ENCODE measurements at places on chromosomes 2 and 18.

DNA sequence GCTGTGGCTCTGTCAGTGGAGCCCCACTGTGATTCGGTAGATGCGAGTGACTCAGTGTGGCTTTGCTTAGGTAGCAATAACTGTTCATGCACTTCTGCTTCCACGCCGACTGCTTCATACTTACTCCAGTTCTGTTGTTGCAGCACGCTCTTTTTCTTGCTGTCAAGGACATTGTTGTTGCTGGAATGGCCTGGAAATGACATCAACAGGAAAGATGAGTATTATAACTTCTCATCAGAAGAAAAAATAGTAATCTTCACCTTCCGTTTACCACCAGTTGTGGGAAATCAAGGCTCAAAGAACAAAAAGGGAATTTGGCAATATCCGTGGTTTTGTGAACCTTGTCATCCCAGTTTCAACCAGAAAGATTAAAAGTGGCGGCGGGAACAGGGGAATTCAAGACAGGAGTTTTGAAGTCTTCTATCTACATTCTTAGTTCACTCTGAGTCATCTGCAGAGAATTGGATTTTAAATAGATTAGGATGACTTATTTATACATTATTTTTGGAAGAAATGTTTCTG lies 8.3 kb downstream of the TM4SF20 start:
- no peak for DNase-seq

GRCh38 chr2:61478086-61478485 lies 7.2 kb upstream of the USP34 start:
- no peak for DNase-seq

DNA sequence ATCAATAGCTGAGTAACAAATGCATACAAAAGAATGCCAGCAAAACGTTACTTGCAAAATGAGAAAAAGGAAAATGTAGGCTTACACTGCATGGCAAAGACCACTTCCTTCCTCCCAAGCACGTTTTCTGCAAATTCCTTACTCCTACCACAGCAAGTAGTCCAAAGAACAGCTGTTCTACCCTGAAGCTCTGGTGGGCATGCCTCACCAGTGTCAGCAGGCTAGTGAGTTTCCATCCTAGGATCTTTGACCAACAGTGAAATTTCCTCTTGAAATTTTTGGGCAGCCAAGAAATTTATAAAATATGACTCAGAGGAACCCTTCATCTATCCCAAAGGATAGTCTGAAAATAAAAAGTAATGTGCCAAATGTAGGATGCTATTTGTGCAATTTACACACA lies 123.9 kb downstream of the ZNF532 start:
- DNase-seq, result no peak

DNA sequence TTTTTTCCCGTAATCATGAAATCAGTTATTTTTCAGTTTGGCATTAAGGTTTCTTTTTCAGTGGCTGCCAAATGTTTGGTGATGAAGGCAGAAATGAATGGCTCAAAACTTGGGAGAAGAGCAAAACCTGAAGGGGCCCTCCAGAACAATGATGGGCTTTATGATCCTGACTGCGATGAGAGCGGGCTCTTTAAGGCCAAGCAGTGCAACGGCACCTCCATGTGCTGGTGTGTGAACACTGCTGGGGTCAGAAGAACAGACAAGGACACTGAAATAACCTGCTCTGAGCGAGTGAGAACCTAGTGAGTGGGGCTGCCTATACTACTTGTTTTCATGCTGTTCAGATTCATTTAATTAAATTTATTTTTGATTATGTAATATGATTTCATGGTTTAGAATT lies 29.2 kb upstream of the MSH2 start:
- no peak for DNase-seq

- no peak for DNase-seq
These were observed 57.4 kb upstream of the EPHA4 start for GRCh38 chr2:221629468-221629867.

DNA sequence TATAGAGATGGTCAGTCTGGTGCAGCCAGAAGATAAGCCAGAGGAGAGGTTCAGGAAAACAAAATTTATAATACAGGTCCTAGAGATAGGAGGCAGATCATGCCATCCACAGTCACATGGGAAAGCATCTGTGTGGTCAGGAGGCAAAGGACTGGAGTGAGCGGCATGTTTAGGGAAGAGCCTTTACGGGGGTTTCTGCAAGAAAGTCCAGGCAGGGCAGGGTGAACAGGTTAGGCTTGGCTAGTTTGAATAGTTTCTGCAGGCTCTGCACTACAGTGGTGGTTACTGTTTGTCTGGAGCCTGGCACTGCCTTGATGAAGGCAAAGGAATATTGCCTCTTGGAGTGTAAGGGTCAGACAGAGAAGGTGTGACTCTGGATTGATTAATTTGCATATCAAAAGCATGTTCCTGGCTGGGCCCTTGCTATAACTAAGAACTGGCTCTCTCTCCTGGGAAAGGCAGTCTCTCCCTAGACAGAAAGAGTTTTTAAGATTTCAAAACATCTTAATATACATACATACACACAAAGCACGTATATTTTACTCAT lies 1034.7 kb upstream of the CHAC2 start:
- DNase-seq, result no peak

DNA sequence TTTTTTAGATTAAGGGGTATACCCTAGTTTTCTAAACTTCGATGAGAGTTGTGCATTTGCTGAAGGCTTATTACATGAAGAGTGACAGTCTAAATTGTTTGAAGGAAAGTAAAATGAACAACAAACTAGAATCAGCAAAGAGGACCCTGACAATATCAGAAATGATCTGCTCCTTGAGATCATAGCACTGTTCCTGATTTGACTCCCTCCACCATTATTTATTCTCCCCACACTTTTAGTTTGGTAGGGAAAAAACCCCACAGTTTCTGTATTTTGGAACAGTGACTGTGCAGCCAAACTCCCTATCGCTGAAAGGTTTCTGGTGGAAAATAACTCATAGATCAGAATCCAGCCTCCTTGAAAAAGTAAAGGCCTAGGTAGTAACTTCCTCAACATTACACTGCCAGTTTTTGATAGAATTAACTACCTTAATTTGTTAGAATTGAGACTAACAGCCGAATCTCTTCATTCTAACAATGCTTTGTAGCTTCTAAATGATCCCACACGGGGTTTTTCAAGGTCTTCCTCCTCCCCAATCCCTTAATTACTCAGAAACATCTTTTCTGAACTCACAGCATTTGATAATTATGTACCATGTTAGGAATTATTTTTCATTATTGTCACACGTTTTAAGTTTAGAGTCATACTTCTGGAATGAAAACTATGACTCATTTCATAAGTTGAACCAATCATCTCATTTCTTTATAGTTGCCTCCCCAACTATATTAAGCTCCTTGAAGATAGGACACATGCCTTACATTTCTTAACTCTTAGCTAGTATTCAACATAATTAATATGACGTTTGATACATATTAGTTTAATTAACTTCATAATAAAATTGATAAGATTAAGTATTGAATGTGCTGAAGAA lies 2.9 kb downstream of the MYL12A start:
- no peak for DNase-seq

All from activated naive CD4-positive, alpha-beta T cell (primary cell).